Large intestine (tissue), 12 donors: ENCODE measurements at places on chromosomes 1 and 21. TPM values are rescaled to one million over a fixed set of nuclear protein-coding genes. Genes with fewer than 3 reads are reported as not detected.

The HRNR gene
- polyA plus RNA-seq = 0.12 TPM

The ZYG11B gene
- polyA plus RNA-seq = 13.1 TPM

The CLCNKB gene
- polyA plus RNA-seq = 0.42 TPM

The LEFTY2 gene
- polyA plus RNA-seq = 0.25 TPM

The CXADR gene
- polyA plus RNA-seq = 56.5 TPM

The RAB25 gene
- 174 TPM for polyA plus RNA-seq

The SPATA1 gene
- polyA plus RNA-seq = 4.5 TPM

The TPTE gene
- polyA plus RNA-seq = not detected
